ENCODE measurements at places on chromosomes 5 and 9.

DNA sequence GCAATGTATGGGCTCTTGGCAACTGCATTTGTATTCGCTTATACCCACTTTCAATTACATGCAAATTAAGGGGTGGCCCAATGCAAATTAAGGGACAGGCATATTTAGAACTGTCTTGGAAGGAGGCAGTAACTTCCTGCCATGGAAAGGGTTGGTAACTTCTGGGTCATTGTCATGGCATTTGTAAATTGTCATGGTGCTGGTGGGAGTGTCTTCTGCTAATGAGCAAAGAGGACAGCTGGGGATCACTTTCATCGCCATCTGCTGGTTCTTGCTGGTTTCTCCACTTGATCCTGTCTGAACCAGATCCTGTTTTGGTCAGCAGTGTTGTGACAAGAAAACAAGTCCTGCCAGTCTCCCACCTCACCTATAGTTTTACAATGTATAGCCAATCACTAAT is 23.3 kb upstream of the UGT3A2 start:
- no peak for DNase-seq

GRCh38 chr5:103744159-103744558 is 181.6 kb upstream of the NUDT12 start:
- DNase-seq, result peak; percentile 40

GRCh38 chr5:93252165-93252564 is 328.9 kb downstream of the NR2F1-AS1 start:
- no peak for DNase-seq

GRCh38 chr9:89168901-89169813 is 9.5 kb downstream of the SHC3 start:
- no peak for DNase-seq

- DNase-seq, result no peak
These were observed 301.5 kb downstream of the EPB41L4A start for GRCh38 chr5:112117551-112117950.

DNA sequence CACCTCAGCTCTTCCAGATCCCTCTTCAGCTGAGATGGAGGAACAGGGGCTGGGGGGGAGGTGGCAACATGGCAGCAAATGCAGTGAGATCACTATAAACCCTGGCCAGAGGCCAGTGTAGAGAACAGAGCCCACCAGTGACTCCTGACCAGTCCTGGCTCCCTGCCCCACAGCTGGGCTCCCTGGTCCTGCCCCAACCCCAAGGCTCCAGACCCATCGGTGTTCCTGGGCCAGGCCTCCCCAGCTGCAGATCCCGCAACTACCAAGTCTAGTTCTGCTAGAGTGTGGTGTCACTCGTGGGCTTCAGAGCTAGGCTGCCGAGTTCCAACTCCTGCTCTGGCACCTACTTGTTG is 16.8 kb downstream of the AKNA start:
- no peak for DNase-seq

- no peak for DNase-seq
These were observed 1.9 kb downstream of the IRX2 start for GRCh38 chr5:2749514-2750025.

GRCh38 chr9:20811872-20812271 is 127.8 kb downstream of the FOCAD start:
- DNase-seq, result peak; percentile 20

GRCh38 chr5:16934123-16934522 is 2.0 kb downstream of the MYO10 start:
- DNase-seq, result peak; percentile 30

DNA sequence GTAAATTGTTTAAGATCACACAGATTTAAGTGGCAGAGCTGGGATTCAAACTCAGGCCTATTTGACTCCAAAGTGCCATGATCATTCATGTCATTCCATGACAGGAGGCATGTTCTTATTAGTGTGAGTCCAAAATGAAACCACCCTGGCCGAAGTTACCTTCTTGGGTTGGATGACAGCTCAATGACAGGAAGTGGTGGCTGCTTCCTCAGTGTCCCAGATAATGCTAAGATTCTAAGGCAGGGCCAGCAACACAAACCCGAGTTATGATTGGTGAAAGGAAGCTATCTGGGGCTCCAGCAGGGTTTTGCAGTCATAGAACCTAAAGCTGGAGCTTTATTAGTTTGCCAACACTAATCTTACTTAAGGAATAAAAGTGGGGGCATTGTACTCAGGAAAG is 340.4 kb downstream of the SLIT3 start:
- no peak for DNase-seq

DNA sequence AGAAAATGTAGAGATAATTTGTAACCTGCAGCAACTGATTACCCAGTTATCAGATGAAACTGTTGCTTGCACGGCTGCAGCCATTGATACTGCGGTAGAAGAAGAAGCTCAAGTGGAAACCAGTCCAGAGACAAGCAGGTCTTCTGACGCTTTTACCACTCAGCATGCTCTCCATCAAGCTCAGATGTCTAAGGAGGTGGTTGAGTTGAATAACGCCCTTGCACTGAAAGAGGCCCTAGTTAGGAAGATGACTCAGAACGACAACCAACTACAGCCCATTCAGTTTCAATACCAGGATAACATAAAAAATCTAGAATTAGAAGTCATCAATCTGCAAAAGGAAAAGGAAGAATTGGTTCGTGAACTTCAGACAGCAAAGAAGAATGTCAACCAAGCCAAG is 1.7 kb downstream of the KIF4B start:
- no peak for DNase-seq

DNA sequence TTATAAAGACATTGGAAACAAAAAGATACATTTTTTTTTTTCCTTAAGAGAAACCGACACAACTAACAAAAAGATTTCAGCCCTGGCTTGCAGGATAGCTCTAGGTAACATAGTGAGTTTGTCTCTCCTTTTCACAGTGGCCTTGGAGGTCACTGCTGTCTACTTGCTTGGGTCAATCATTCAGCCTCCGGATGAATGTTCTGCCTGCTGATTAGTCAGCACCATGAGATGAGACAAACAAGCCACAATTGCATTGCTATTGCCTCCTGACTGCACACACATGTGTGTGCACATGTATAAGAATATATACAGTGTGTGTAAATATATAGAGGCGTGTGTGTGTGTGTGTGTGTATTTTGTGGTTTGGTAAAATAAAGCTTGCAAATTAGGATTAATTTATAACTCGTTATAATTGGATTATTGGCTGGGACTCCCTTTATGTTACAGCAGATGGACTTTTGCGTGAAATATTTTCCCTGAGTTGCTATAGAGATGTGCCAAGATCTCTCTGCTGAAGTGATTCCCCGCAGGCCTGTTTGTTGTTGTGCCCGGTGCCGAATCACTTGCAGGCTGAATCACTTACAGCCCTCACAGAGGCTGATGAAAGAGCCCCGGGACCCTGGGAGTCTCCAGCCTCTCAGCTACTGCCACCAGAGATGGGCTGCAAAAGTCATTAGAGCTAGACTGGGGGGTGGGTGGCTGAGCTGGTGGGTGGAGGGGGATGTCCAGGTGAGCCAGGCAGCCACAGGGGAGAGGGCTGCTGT is 161.2 kb downstream of the FGF18 start:
- peak; percentile 17 for DNase-seq

GRCh38 chr5:133082128-133082527 is 30.3 kb downstream of the HSPA4 start:
- no peak for DNase-seq

DNA sequence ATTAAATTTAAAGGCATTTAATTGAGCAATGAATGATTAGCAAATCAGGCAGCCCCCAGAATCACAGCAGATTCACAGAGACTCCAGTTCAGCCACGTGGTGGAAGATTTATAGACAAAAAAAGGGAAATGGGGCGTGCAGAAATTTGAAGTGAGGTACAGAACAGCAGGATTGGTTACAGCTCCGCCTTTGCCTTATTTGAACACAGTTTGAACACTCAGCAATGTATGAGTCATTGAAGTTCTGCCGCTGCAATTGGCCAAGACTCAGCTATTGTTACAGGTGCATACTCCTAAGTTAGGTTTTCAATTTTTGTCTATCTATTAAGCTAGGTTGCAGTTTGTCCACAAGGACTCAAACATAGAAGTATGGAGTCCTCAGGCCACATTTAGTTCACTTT is 157.7 kb upstream of the SLC12A2 start:
- no peak for DNase-seq
